ENCODE measurements at places on chromosomes 4 and X. TPM values are rescaled to one million over a fixed set of nuclear protein-coding genes. Genes with fewer than 3 reads are reported as not detected.

DNA sequence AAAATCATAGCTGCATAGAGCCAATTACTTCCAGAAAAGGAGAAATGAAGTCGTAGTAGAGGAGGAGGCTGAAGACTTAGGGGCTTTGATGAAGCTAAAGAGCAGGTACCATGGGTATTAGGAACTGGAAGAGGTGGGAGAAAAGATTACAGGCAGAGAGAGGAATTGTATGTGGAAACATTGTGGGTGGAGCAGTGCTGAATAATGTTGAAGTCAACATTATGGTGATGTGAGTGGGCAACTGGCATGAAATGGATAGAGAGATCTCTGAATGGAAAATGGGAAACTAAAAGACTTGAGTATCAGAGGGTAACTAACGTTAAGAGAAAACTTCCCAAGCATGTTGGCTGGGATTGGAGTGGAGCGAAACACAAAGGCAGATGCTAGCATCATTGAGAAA lies 92.5 kb downstream of the AREG start:
- no peak for DNase-seq

GRCh38 chr4:83283181-83283580 lies 1.4 kb downstream of the COQ2 start:
- DNase-seq = no peak

GRCh38 chr4:77196866-77197265 lies 39.9 kb downstream of the CCNG2 start:
- DNase-seq = no peak

GRCh38 chr4:42315231-42315630 lies 82.1 kb upstream of the SHISA3 start:
- no peak for DNase-seq

DNA sequence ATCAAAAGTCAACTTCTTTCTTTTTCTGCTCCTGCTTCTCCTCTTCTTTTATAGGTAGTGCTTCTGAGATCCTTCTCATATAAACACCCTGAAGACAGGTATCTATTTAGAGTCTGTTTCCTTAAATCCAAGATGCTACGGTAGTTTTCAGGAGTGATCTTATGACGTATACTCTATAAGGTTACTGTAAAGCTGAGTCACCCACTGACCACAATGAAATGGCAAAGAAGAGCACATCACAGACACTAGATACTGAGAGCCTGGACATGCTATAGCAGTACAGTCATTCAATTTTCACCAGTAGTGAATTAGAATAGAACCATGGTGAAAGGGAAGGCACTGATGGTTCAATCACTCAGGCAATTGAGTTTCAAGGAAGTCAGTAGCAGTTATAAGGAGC lies 412.5 kb downstream of the ADAM29 start:
- peak; percentile 83 for DNase-seq

DNA sequence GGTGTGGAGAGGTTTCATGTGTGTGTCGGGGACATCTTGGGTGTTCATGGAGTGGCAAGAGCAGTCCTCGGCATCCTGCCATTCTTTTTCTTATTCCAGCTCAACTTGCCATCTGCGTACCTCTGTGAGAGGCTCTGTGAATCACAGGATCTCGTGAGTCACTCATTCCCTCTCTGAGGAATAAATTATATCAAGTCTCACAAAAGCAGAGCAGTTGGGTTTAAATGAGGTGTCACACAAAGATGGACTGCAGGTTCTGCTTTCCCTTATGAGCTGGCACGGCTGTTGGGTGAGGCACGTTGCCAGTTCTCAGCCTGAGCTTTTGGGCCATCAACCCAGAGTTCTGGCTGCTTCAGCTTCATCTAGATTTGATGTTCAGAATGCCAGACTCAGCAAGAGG lies 6.8 kb upstream of the OCIAD2 start:
- peak; percentile 92 for DNase-seq

- DNase-seq = no peak
Measured at GRCh38 chrX:40247848-40248622, 150.3 kb upstream of the BCOR start.

- no peak for DNase-seq
Measured at GRCh38 chr4:74005528-74005927, 7.1 kb upstream of the CXCL5 start.

DNA sequence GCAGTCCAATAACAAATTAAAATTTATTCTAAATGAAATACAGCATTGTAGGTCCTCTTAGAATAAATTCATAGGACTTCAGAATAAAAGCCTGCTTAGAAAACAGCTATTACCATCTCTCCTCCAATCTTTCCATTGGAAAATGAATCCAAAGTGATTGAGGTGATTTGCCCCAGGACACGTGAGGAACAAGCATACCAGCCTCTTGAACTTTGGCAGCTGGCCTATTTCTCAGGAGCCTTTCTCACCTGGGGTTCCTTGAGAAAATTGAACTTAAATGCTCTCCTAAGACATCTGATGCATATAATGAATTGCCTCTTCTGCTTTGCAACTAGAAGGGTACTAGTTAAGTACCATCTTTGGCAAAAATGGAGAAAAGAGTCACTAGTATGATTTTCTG lies 13.5 kb downstream of the ARHGAP24 start:
- no peak for DNase-seq

- DNase-seq = no peak
Measured at GRCh38 chrX:22078117-22078516, 46.0 kb downstream of the PHEX start.

- DNase-seq = no peak
Measured at GRCh38 chr4:41241919-41242318, 14.8 kb upstream of the UCHL1 start.

- DNase-seq = no peak
Measured at GRCh38 chrX:77820091-77820727, 34.2 kb upstream of the ATRX start.

DNA sequence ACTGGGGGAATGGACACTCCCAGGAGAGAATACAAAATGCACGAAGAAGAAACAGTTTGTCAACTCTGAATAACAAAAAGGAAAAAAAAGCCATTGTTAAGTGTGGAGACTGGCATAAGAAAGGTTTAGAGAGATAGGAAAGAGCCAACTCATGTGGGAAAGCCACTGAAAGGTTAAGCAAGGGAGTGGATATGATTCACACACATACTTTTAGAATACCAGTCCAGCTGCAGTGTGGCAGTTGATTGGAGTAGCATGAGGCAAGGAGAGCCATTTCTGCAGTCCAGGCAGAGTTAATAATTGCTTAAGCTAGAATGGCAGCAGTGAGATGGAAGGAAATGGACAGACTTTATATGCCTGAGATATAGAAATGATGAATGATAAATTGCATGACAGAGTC lies 36.9 kb upstream of the ADAD1 start:
- DNase-seq = peak; percentile 87

DNA sequence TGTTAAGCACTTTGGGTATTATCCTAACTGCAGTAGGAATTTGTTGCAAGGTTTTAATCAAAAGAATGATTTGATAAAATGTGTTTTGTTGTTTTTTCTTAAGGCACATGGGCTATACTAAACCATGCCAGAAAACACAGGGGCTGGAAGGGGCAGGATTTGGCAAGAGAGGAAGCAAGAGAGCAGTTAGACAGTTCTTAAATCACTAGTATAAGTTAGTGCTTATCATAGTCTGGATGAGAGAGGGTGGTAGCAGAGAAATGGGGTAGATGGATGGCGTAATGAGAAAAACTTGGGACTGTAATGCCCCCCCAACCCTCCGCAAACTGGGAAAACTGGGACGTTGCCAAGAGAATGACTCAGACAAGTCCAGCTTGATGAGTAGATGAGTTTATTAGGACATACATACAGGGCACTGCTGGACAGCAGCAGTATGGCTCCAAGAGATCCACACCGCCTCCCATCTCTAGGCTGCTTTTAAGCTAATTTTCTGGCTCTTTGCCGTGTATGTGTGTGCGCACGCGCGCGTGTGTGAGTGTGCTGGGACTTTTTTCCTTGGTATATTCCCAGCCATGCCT lies 151.5 kb downstream of the PDLIM5 start:
- peak; percentile 96 for DNase-seq

DNA sequence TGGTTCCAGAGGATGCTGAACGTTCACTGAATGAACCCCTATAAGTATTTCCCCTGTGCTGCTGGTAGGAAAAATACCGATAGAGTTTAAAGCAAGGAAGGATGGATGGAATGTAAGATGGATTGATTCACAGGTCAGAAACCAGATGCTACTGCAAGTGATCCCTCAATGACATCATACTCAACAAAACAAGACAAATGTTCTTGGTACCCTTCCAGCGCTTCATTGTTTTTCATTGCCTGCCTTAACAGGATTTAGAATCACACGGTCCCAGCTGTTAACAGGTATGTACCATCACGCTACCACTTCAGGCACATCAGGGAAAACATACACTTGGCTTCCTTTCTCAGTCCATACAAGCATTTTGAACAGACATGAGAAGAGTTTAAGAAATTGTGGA lies 118.1 kb upstream of the TLR3 start:
- DNase-seq = no peak

GRCh38 chrX:19721726-19722370 lies 165.6 kb downstream of the SH3KBP1 start:
- no peak for DNase-seq

Gene NLGN3
- 0.18 TPM for total RNA-seq

Gene GNPDA2
- 23.1 TPM for total RNA-seq

Gene FAM184B
- total RNA-seq = 0.18 TPM

Gene FRG2
- not detected for total RNA-seq

Gene AFP
- total RNA-seq = 1.3 TPM

Gene KLHL2
- total RNA-seq = 12.4 TPM

Data from IMR-90 (cell line).